ENCODE measurements at places on chromosomes 13 and 19.
A peak's percentile ranks its signal among the peaks of the same experiment; 100 is the strongest.

- no peak for DNase-seq
Observed at GRCh38 chr19:15428956-15429824, 10.4 kb upstream of the AKAP8L start.

- DNase-seq: peak; percentile 35
Observed at GRCh38 chr13:30159446-30159839, 147.9 kb downstream of the KATNAL1 start.

DNA sequence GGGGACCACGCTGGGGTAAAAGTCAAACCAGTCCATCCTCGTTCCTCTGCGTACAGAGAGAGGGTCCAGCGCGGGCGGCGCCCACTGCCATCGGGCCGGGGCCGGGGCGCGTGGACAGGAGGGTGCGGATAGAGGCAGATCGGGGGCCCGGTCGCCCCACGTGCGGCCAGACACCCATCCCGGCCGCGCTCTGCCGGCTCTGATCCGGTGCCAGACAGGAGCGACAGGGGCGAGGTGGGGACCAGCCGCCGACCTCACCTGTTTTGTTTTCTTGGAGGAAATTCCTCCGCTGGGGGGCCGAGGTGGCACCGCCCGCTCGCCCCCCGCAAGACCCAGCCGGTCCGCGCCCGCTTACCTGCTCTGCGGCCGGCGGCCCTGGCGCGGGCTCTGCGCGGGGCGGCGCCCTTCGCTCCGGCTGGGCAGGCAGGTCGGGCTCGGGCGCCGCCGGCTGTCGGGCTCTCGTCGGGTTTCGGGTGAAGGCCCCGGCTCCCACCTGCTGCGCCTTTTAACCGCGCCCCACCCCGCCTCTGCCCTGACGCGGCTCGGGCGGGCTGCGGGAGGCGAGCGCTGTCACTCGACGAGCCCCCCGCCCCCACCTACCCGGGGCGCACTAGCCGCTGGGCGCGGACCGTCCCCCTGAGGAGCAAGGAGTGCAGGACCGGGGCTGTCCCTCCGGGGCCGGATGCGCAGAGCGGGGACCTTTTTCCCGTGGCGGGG is at the start of gene GJB6:
Gene GJB6, minus strand, starts transcription at position 481 of the 717 bp plus-strand sequence. CDS start 8,839 bp downstream, outside the sequence.
- DNase-seq: peak; percentile 6

DNA sequence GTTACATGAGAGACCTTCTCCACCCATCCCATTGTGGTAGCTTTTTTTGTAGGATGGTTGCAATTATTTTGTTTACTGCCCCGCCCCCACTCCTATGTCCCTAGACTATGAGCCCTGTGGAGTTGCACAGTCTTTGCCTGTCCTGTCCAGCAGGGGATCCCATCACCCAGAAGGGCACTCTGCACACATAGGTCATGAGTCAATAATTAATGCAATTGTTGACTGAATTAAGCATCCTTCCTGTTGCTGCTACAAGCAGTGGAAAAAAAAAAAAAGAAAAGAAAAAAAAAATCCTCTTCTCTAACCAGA is 14.2 kb downstream of the C19orf81 start:
- DNase-seq: no peak

DNA sequence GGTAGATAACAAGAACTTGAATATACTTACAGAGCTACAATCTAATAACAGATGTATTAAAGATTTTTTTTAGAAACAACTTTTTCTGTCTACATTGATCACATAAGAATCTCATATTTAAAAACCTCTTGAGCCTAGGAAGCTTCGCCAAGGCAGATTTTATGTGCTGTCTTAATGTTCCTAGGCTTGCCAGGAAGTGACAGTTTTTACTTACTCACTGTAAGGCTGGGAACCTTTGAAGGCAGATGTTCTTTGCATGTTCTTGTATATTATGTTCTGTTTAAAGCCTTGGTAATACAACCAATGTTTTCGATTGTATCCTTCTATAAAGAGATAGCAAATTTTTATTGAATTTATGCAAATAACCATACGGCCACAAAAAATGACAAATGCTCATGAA is 492.7 kb downstream of the GPC5 start:
- DNase-seq: no peak

DNA sequence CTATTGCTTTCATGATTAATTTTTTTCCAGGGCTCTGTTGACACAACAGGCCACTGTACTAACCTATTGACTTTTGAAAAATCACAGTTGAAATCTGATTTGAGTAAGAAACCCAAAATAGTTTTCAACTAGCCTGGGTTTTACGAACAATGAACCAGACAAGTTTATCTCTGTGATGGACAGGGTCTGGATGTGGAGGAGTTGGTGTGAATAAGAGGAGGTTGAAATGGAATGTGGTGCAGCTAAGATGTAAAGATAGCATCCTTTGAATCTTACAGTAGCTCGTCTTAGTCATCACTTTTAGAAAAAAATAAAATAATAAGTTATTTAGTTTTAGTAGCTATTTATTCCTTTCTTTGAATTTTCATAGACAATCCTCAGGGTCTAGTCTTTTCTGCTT is 8.3 kb upstream of the OXGR1 start:
- no peak for DNase-seq

DNA sequence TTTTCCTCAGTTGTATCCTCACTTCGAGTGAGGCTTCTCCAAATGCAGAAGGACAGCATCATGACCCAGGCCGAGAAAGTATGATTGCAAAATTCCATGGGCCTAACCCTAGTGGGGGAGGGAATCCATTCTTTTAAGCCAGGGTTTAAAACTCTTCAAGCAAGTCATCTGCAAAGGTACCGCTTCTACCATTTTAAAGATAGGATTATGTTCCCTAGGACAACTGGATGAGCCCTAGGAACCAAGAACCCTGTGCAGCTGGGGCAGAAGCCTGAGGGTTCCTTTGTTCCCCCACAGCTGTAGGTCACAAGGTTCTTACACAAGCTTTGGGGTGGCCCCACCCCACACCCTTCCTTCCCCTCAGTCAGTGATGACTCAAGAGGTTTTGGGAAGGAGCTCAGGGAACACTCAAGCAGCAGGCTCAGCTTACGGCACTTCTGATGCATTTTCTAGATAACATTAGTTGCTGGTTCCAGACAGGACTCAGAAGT is 13.5 kb downstream of the ARL11 start:
- DNase-seq: no peak

- no peak for DNase-seq
Observed at GRCh38 chr19:5326986-5327623, 13.5 kb downstream of the PTPRS start.

DNA sequence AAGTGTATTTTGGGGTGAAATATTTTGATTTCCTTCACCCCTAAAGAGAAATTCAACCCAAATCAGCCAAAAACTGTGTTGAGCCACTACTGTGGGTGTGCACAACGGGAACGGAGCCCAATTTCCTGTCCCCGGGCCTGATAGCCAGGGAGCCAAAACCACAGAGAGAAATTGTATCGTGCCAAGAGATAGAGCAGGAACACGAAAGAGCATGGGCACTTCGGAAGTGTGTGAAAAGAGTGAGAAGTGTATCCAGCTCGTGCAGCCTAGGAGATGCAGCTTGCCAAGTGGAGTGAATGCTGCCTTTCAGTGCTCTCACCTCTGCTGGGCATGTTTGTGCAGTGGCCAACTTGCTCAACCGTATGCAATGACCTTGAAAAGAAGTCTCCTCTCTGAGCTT is 19.4 kb upstream of the PLEKHF1 start:
- DNase-seq: no peak
